Testis (tissue), 5 donors: ENCODE measurements at places on chromosomes 3 and 15.

- no peak for DNase-seq
These were observed 159.8 kb upstream of the MITF start for GRCh38 chr3:69579306-69580041.

- DNase-seq = peak; percentile 43
These were observed 47.1 kb upstream of the AKAP13 start for GRCh38 chr15:85333132-85333831.

DNA sequence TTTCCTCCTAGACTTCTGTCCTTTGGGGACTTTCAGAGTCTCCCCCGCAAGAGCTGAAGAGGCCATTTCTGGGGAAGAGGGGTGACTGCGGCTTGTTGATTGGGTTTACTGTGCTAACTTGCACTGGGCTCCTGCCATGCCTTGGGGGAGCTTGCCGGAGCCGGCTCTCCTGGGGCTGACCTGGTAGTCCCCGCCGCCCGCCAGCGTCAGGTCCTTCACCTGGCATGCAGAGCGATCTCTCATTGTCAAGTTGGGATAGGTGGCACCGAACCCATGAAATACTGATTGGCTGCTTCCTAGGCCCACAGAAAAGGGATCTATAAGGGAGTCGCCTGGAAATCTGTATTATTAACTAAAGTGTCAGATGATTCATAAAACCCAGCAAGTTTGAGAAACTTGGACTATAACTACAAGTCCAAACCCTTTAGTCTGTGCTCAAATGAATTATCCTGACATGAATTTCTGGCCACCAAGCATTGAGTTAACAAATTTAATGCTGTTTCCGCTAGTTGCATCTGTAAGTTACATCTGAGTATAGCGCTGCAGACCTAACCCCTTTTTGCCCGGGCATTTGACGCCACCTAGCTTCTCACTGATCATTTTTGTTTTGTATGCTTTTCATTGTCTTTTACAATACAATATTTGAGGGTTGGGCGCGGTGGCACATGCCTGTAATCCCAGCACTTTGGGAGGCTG is 607 bp upstream of the IMP3 start:
- peak; percentile 46 for DNase-seq

DNA sequence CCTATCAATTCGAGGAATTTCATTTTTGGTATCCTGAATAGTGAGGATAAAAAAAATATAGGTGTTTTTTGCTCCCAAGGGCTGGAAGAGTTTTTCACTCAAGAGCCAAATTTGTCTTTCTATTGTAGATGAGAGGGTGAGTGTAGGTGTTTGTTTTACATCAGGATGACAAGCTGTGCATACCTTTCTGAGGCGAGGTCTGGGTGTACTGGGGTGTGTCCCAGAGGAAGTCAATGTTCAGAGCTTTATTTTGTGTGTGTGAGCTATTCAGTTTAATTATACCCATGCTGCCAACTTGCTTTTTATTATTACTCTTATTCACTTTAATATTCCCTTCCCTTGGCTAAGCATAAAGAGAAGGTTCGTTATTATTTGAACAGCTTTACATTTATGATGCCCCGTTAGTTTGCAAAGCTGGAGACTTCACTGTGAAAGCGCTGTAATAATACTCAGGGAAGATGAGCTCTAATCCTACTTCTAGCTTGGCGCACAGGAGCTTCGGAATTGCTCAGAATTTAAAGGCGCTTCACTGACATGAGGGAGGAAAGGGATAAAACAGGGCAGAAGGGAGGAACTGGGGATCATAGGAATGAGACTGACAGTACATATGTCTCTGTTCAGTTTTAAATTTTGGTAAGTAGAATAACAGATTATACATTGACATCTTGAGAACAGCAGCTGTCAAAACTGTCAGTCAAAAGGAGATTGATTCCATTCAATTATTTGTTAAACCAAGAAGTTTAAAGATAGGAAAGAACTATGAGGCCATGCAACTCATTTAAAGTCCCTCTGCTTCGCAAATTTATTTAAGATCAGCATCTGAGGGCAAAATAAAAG is 117.7 kb upstream of the TP63 start:
- no peak for DNase-seq

GRCh38 chr3:99662838-99663570 is 24.6 kb downstream of the COL8A1 start:
- no peak for DNase-seq

- DNase-seq = no peak
These were observed 11.5 kb upstream of the TMEM62 start for GRCh38 chr15:43121863-43122262.

- no peak for DNase-seq
These were observed 677 bp downstream of the POLQ start for GRCh38 chr3:121545049-121545573.

DNA sequence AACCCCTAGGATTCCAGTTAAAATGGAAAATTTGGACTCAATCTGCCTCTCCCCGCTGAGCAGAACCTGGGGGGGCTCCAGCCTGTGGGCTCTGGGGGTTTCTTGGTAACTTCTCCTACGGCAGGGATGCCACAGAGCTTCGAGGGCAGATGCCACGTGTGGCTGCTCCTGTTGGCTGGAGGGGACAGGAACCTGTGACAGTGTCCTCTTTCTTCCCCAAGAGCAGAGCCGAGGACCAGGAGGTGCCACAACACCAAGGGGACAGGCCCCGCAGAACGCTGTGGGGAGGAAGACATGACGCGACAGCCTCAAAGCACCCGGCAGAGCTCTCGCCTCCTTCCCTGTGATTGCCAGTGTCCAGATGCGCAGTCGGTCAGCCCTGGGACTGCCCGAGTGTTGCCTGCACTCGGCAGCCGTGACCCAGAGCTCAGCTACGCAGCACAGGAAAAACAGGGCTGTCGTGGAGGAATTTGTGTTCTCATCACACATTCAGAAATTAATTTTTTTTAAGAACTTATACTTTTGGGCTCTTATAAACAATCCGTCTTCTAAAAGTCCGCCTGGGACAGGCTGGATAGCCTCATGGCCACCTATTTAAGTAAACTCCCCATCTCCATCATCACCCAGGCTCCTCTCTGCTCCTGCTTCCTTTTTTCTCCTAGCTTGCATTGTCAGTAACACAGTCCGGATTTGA is 131.9 kb upstream of the MEF2A start:
- no peak for DNase-seq

DNA sequence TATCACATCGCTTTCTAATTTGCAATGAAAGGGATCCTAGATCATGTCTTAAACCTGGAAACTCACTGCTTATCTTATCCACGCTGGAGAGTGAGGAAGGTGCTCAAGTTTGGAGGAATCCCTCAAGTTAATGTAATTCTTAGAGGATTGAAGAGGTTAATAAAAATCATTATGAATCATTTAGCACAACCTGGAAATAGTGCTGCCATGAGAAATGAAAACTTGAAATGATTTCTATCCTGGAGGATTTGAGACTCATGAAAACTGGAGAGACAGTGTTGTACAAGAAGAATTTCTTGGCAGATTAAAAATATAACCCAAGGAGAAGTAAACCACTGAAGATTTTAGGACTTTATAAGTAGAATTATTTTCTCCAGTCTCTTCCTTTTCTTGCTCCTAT is 125.9 kb downstream of the ADAMTS9 start:
- no peak for DNase-seq

DNA sequence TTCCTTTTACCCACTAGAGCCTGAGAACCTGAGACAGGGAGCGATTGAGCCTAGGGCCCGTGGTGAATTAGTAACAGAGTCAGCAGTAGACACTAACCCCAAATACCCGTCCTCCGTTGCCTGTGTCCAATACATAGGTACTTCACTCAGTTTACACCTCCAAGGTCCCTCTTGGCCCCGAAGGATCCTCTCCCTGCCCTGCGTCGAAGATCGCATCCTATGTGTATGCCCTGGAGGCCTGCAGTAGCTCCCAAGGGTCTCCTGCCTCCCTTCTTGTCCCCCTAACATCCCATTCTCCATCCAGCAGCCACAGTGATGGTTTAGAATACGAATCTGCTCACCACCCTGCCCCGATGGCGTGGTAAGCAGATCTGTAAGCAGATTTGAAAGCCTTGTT is 67.0 kb downstream of the ISG20 start:
- no peak for DNase-seq

- no peak for DNase-seq
These were observed 59.7 kb upstream of the MAGI1 start for GRCh38 chr3:66098436-66098835.

DNA sequence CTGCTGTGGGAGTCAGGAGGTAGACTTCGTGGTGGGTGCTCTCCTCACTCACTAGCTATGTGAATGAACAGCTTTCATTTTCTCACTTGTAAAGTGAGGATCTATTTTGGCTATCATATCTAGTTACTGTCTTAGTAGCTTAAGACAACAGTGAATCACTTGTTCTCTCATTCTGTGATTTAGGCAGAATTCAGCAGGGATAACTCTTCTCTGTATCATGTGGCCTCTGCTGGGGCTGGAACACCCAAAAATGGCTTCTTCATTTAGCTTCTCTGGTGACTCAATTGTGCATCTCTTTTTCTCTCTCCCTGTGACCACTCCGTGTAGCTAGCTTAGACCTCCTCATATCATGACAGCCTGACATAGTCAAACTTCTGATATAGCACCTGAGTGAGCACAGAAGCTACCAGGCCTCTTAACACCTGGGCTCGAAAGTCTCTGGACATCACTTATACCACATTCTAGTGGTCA is 68.4 kb downstream of the BFSP2 start:
- DNase-seq = no peak

- no peak for DNase-seq
These were observed 745.5 kb downstream of the NR2F2 start for GRCh38 chr15:97076011-97076410.

GRCh38 chr15:38231436-38231835 is 21.2 kb upstream of the SPRED1 start:
- DNase-seq = peak; percentile 33

DNA sequence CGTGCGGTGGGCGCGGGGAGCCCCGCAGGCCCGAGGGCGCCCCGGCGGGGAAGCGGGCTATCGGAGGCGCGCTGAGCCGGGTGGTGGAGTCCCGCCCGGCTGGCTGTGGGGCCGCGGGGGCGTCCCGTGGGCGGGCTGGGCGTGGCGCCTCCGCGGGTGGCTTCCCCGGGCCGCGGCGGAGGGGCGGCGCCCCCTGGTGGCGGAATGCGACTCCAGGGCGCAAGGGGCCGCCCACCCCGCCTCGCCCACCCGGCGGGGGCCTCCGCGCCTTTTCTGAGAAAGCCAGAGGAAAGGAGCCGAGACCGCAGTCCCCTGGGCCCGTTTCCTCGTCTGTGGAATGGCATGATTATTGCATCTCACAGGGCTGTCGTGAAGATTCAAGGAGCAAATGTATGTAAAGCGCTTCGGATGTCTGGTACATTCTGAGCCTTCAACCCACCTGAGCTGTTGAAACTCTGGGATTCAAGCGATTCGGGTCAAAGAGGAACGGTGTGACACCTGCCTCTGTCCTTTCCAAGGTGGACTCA is 31.9 kb upstream of the RAB6B start:
- DNase-seq = peak; percentile 71

GRCh38 chr3:126547721-126548120 is 11.0 kb downstream of the C3orf22 start:
- no peak for DNase-seq

- DNase-seq = no peak
These were observed 246.3 kb upstream of the UMPS start for GRCh38 chr3:124483915-124484470.

GRCh38 chr15:22786868-22787698 is 639 bp downstream of the NIPA1 start:
- DNase-seq = peak; percentile 22

GRCh38 chr3:190044142-190044541 is 76.6 kb downstream of the P3H2 start:
- no peak for DNase-seq

GRCh38 chr15:80423215-80423614 is 19.0 kb downstream of the ARNT2 start:
- no peak for DNase-seq

- DNase-seq = no peak
These were observed 2.3 kb upstream of the SYNM start for GRCh38 chr15:99102332-99103235.

- no peak for DNase-seq
These were observed 225.6 kb upstream of the TBC1D5 start for GRCh38 chr3:17967953-17968607.

DNA sequence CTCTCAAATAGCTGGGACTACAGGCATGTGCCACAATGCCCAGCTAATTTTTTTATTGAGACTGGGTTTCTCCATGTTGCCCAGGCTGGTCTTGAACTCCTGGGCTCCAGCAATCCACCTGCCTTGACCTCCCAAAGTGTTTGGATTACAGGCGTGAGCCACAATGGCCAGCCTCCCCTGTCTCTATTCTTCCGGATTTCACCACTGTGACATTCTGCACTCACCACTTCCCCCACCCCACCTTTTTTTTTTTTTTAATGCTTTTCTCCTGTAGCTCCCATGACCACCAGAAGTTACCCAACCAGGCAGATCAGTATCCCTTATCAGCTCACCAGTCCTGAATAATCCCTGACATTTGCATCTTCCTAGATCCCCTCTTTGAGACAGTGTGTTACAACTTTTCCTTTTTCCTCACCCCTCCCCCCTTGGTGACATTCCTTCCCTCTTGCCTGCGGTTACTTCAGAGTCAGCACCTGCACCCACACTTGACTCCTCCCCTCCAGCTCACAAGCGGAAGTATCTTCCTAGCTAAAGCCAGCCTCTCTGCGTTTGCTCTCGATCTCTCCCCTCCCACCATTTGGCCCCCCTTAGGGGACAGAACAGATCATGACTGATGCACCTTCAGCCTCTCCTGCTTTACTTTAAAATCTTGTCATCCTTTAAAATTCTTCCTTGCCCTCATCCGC is 13.5 kb upstream of the ZNF592 start:
- DNase-seq = peak; percentile 36

GRCh38 chr3:47581422-47581821 is 2.8 kb upstream of the CSPG5 start:
- DNase-seq = no peak

GRCh38 chr15:48250640-48251076 is 44.6 kb downstream of the SLC12A1 start:
- DNase-seq = peak; percentile 49

DNA sequence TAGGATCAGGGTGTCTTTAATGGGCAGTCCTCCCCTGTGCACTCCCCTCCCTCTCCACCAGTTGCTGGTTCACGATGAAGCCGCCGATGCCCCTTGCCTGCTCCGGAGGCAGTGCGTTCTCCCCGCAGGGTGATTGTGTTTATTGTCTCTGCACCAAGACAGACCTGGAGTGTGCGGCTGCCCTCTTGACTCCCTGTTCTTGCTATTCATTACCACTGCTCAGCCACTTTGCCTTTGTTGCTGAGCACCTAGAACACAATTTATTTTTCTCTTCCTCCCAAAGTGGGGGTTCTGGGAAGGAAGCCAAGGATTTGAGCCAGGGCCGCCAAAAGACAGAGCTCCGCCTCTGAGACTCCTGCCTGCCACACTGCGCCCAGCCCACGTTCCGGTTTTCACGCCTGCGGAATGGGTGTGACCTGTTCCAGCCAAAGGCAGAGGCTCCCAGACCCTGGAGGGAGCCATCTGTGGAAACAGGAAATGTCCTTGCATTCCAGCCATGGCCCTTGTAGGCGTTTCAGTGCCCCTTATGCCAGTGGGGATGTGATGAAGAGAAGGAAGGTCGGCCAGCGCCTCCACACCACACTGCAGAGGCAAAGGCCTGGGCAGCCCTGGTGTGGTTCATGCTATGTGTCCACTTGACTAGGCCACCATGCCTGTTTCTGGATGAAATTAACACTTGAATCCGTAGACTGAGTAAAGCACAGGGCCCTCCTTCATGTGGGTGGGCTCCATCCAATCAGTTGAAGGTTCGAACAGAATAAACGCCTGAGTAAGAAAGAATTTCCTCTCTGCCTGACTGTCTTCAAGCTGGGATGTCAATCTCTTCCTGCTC is 85.8 kb downstream of the HMG20A start:
- peak; percentile 81 for DNase-seq

GRCh38 chr3:107458871-107459270 is 63.9 kb upstream of the BBX start:
- no peak for DNase-seq

GRCh38 chr15:63493436-63493835 is 11.0 kb upstream of the USP3 start:
- no peak for DNase-seq
